Mesothelial cell of epicardium (in vitro differentiated cells): ENCODE measurements at places on chromosomes 16 and 17. TPM values are rescaled to one million over a fixed set of nuclear protein-coding genes. Genes with fewer than 3 reads are reported as not detected.

DNA sequence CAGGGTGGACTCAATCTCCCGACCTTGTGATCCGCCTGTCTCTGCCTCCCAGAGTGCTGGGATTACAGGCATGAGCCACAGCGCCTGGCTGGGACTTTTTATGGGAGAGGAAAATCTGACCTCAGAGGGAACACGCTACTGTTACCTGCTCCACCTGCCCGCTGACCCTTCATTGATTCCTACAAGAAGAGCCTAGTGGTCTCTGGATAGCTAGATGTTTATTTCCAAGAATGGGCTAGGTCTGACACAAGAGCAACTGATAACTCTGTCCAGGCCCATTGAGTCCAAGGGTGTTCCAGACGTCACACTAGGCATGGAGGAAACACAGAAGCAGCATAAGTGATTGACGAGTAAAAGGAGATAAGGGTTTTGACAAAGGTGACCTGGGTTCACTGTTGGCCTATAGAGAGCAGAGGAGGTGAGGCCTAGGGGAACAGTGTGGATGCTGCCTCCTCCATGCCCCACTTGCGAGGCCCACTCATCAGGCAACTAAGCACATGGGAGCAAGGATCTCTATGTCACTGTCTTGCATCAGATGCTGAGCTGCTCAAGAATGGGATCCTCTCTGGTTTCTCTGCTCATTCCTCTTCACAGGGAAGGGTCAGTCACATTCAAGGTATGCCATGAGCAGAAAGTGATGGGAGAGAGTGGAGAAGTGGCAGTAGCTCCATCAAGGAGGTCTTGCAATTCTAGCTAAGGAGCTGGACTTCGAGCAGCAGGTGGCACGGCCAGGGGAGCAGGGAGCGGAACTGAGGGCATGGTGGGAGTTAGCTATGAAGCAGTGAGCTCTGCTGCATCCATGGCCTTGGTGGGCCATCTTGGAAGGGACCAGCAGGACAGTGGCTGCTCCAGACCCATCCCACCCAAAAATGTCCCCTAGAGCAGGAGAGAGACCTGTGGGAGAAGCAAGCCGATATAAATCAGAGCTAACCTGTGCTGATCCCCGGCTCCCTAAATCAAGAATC is 145.2 kb downstream of the WSCD1 start:
- no peak overlapping the region for H3K27ac ChIP-seq
- H3K36me3 ChIP-seq = no peaks in the 10 kb centered on the region
- no peak for DNase-seq
- peaks cover 19% of the 10 kb centered on the region for H3K27me3 ChIP-seq
- no peaks in the 10 kb centered on the region for H3K4me1 ChIP-seq

DNA sequence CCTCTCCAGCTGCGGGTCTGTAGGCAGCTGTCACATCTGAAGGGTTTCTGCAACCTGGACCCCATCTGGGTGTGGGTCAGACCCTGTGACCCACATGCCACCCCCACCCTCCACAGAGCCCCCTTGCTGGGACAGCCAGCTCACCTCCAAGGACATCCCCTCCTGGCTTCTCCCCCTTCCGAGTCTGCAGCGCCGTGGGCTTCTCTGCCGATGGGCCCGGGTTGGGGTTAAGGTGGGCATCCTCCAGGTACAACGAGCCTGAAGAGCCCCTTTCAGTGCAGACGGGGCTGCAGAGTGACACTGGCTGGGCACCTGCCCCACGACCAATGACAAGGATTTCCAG is 28.9 kb downstream of the OR1D5 start:
- H3K36me3 ChIP-seq = no peaks in the 10 kb centered on the region
- no peaks in the 10 kb centered on the region for H3K27me3 ChIP-seq
- no peak overlapping the region for H3K27ac ChIP-seq
- peaks cover 4% of the 10 kb centered on the region for H3K4me1 ChIP-seq
- no peak for DNase-seq

- no peaks in the 10 kb centered on the region for H3K36me3 ChIP-seq
- H3K27me3 ChIP-seq = peaks cover 40% of the 10 kb centered on the region
- no peak overlapping the region for H3K27ac ChIP-seq
These were observed 9.6 kb upstream of the CES1 start for GRCh38 chr16:55842369-55843104.

DNA sequence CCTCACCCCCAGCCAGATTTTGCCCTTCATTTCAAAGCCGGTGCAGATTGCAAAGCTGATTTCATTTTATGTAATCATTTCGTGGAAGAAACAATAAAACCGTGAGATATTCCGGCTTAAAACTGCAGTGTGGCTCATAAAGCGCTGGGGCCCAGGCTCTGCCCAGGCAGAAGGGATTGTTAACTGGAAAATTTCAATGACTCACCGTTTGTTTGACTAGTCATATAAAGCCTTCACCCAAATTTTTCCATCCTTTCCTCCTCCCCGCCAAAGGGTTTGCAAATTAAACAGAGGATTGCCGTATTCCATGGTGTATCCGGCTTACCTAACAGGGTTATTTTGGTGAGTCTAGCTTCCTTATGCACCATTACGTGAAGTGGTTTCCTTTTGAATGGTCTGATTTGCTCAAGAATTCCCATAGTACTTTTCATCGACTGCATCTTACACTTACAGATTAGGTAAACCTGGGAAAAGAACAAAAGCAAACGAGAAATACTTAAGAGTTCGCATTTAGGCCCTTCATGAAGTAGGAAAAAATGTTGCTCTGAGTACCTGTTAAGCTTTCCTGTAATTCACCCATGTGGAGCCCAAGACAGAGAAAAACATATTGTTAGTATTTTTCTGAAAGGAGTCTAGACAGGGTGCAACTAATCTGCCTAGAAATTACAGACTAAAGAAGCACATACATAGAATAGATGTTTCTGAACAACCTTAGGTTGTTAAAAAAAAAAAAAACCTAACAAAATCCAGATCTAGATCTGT is 949 bp upstream of the GSPT1 start:
- peak overlapping the region; percentile 89 for H3K27ac ChIP-seq
- H3K36me3 ChIP-seq = no peaks in the 10 kb centered on the region
- peak; percentile 38 for DNase-seq
- peak overlapping the region; percentile 85 for H3K4me3 ChIP-seq
- peaks cover 2% of the 10 kb centered on the region for H3K27me3 ChIP-seq

GRCh38 chr17:32933881-32934280 is 5.9 kb downstream of the TMEM98 start:
- peaks cover 24% of the 10 kb centered on the region for H3K4me1 ChIP-seq
- H3K27me3 ChIP-seq = no peaks in the 10 kb centered on the region
- no peak for DNase-seq

DNA sequence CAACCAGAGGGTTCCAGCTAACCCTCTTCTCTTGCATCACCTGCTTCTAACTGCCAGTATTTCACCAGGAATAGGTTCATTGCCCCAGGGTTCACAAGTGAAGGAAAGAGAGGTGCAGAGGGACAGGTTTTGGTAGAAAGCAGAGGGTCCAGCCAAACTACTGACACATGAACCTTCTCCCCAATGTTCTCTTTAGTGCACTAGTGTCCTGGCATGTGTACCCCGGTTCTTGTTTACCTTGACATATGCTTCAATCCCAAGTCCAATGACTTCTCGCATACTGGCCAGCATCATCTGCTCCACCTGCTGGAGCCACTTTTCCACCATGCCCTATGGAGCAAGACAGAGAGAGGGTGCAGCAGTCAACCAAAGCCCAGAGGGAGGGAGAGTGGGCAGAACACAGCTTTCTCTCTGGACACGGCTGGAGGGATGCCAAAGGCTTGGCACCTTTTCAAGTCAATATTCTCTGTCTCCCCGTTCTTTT is 90.6 kb downstream of the DNAH3 start:
- DNase-seq = no peak
- H3K4me1 ChIP-seq = peaks cover 1% of the 10 kb centered on the region
- H3K27ac ChIP-seq = no peak overlapping the region
- no peaks in the 10 kb centered on the region for H3K36me3 ChIP-seq
- H3K27me3 ChIP-seq = peaks cover 15% of the 10 kb centered on the region

GNGT2 gene
- 0.34 TPM in 1 of 3 replicates, not detected in the others for total RNA-seq

- DNase-seq = no peak
- no peaks in the 10 kb centered on the region for H3K27me3 ChIP-seq
- peak overlapping the region; percentile 16 for H3K4me3 ChIP-seq
- H3K27ac ChIP-seq = peak overlapping the region; percentile 95
- no peaks in the 10 kb centered on the region for H3K36me3 ChIP-seq
- H3K4me1 ChIP-seq = peaks cover 32% of the 10 kb centered on the region
These were observed 77.1 kb downstream of the MRM3 start for GRCh38 chr17:859061-859823.

GRCh38 chr17:18278867-18279266 is 18.4 kb downstream of the MIEF2 start:
- H3K27me3 ChIP-seq = no peaks in the 10 kb centered on the region
- no peak overlapping the region for H3K27ac ChIP-seq
- DNase-seq = no peak
- no peaks in the 10 kb centered on the region for H3K4me1 ChIP-seq
- peaks cover 20% of the 10 kb centered on the region for H3K36me3 ChIP-seq

GRCh38 chr17:76458580-76459490 is 5.9 kb upstream of the UBE2O start:
- no peaks in the 10 kb centered on the region for H3K36me3 ChIP-seq
- peaks cover 2% of the 10 kb centered on the region for H3K27me3 ChIP-seq
- no peak for DNase-seq
- no peak overlapping the region for H3K27ac ChIP-seq
- H3K4me3 ChIP-seq = no peak overlapping the region

KATNIP gene
- total RNA-seq = 33.7 to 38.8 TPM (median 36.5 TPM) in 3 replicates

GRCh38 chr16:14436401-14436955 is 193.6 kb downstream of the PARN start:
- no peaks in the 10 kb centered on the region for H3K4me1 ChIP-seq
- no peaks in the 10 kb centered on the region for H3K27me3 ChIP-seq
- no peak overlapping the region for H3K27ac ChIP-seq
- H3K36me3 ChIP-seq = peaks cover 12% of the 10 kb centered on the region
- H3K4me3 ChIP-seq = no peak overlapping the region

TMEM101 gene
- 34.2 to 36.4 TPM (median 35.8 TPM) in 3 replicates for total RNA-seq

- no peak overlapping the region for H3K4me3 ChIP-seq
- peaks cover 10% of the 10 kb centered on the region for H3K4me1 ChIP-seq
- peaks cover 2% of the 10 kb centered on the region for H3K36me3 ChIP-seq
These were observed 1.2 kb downstream of the CYB5D1 start for GRCh38 chr17:7859028-7859427.

IRF8 gene
- total RNA-seq = 5.8 to 7.8 TPM (median 5.8 TPM) in 3 replicates
